ENCODE measurements at places on chromosomes 11 and 22. TPM values are rescaled to one million over a fixed set of nuclear protein-coding genes. Genes with fewer than 3 reads are reported as not detected.

Gene LIF
- polyA plus RNA-seq: 1.2 TPM

Gene OR8D4
- polyA plus RNA-seq: not detected

Gene TECTA
- 0.21 TPM for polyA plus RNA-seq

Gene MAJIN
- 0.09 TPM for polyA plus RNA-seq

Gene RFPL2
- not detected for polyA plus RNA-seq

Gene SLC37A2
- 21.0 TPM for polyA plus RNA-seq

Gene FAM180B
- not detected for polyA plus RNA-seq

Gene SOX6
- 6.4 TPM for polyA plus RNA-seq

Gene MS4A4A
- not detected for polyA plus RNA-seq

Gene APOA4
- not detected for polyA plus RNA-seq

Gene RIC3
- polyA plus RNA-seq: 0.88 TPM

Gene LMO2
- 1.1 TPM for polyA plus RNA-seq

Gene ZP1
- not detected for polyA plus RNA-seq

Gene GGTLC2
- not detected for polyA plus RNA-seq

Gene RASSF10
- polyA plus RNA-seq: 1.6 TPM

Gene UBE2L6
- 83.0 TPM for polyA plus RNA-seq

Gene KRTAP5-9
- 0.05 TPM for polyA plus RNA-seq

Gene OR2AG2
- polyA plus RNA-seq: 0.08 TPM

Gene SHISAL1
- polyA plus RNA-seq: 0.18 TPM

Gene CATSPERZ
- polyA plus RNA-seq: 0.17 TPM

Gene THY1
- polyA plus RNA-seq: 2.4 TPM

Gene SLC25A18
- 0.04 TPM for polyA plus RNA-seq

Gene GGT5
- polyA plus RNA-seq: not detected

Gene MRGPRX4
- polyA plus RNA-seq: 0.05 TPM

Gene DMC1
- polyA plus RNA-seq: 0.26 TPM

Gene TMEM135
- 15.0 TPM for polyA plus RNA-seq

Gene OR52I1
- not detected for polyA plus RNA-seq

Gene USP2
- polyA plus RNA-seq: 0.49 TPM

Gene SLC35C1
- 6.2 TPM for polyA plus RNA-seq

Gene ACRV1
- polyA plus RNA-seq: not detected

Gene SCGB2A2
- not detected for polyA plus RNA-seq

Gene SSTR3
- not detected for polyA plus RNA-seq

Gene TBX10
- not detected for polyA plus RNA-seq

Gene RIMBP3B
- polyA plus RNA-seq: not detected

Gene OR5AS1
- polyA plus RNA-seq: not detected

Gene OR52E4
- not detected for polyA plus RNA-seq

Gene SCGB1D2
- polyA plus RNA-seq: not detected

Gene YPEL1
- not detected for polyA plus RNA-seq

Gene RAG2
- polyA plus RNA-seq: not detected

Gene HSD17B12
- polyA plus RNA-seq: 129 TPM

Gene PHLDA2
- 36.0 TPM for polyA plus RNA-seq
